ENCODE measurements at places on chromosomes 11 and 22. TPM values are rescaled to one million over a fixed set of nuclear protein-coding genes. Genes with fewer than 3 reads are reported as not detected.

- DNase-seq: no peak
Observed at GRCh38 chr22:37618674-37619073, 10.0 kb downstream of the GGA1 start.

Gene CAPN5
- 2.2 TPM for total RNA-seq

DNA sequence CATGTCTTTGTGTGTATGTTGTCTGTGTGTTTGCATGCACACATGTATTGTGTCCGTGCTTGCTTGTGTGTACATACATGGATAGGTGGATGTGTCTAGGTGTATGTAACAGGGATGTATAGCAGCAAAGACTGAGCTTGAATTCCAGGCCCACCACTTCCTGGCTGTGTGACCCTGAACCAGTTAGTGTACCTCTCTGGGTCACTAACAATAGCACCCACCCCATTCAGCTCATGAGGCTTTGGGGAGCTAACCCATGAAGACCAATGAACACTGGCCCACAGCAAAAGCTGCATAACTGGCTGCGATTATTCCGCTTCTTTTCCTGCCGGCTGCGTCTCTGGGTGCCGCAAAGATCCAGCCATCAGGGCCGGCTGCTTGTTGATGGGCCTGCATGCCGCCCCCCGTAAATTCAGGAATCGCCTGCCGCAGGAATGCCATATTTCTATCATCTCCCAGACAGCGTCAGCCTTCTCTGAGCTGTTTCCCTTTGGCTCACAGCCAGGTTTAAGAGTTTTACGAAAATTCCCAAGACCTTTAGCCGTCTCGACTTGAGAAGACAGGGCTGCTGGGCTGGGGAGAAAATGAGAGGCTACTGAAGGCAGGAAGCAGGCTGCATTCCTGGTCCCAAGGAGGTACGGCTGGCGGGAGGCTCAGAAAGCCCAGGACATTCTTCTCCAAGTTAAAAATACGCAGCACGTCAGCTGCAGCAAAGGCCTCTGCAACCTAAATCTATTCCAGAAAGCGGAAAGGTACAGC lies 224.6 kb downstream of the MN1 start:
- no peak for DNase-seq

DNA sequence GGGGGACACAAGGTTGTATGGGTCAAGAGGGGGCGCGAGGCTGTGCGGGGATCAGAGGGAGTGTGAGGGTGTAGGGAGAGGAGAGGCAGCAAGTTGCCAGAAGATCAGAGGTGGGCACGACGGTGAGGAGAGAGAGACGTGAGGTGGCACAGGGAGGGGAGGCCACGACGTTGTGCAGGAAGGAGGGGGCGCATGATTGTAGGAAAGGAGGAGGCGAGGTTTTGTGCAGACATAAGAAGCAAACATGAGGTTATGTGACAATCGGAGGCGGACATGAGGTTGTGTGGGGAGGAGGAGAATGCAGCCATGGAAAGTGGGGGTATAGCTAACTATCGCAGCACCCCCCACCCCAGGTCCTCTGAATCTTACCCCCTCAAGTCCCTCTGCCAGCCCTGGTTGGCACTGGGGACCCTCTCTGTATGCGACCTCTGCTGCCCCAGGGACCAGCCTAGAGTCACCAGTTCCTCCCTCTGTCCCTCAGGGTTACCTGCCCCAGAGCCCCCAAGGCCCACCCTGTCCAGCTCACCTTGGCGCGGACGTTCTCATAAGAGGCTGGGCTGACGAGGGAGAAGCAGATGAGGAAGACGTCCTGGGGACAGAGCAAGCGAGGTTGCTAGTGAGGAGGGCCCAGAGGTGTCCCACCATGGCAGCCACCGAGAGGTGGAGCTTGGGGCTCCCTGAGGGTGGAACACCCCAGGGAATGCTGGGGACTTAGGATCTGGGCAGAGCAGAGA lies 12.5 kb downstream of the RAC2 start:
- peak; percentile 69 for DNase-seq

DNA sequence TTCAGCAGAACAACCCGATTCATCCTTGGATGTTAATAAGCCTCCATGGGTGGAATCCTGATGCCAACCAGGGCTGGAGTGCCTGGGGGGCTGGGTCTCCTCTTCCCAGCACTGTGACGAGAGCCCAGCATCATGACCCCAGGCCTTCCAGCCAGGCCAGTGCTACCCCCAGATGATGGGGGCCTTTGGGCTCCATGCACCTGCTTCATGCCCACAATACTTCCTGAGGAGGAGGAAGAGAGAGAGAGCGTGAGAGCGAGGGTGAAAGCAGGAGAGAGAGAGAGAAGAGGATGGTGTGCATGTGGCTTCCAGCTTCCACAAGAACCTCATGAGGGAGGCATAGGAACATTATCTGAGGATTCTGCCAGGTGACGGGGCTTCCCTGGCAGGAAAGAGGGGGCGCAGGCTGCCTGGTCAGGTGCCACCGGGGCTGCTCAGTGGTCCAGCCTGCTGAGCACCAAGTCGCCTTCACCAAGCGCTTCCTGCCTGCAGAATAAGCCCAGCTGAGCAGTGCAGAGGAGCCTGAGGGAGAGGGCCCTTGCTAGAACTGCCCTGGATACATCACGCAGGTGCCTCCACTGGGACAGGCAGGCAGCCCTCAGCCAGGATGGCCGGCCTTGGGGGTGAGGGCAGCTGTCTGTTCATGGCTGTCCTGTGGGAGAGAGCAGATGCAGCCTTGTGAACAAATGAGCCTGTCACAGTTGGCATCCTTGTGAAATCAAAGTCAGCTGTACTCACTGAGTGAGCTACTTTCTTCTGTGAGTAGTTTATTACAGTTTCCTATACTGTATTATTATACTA lies 243.3 kb upstream of the B3GAT1 start:
- DNase-seq: no peak

Gene BATF2
- total RNA-seq: 0.08 TPM

Gene SCGB2A2
- not detected for total RNA-seq

GRCh38 chr11:39174196-39174595 lies 2285.3 kb downstream of the LRRC4C start:
- no peak for DNase-seq

DNA sequence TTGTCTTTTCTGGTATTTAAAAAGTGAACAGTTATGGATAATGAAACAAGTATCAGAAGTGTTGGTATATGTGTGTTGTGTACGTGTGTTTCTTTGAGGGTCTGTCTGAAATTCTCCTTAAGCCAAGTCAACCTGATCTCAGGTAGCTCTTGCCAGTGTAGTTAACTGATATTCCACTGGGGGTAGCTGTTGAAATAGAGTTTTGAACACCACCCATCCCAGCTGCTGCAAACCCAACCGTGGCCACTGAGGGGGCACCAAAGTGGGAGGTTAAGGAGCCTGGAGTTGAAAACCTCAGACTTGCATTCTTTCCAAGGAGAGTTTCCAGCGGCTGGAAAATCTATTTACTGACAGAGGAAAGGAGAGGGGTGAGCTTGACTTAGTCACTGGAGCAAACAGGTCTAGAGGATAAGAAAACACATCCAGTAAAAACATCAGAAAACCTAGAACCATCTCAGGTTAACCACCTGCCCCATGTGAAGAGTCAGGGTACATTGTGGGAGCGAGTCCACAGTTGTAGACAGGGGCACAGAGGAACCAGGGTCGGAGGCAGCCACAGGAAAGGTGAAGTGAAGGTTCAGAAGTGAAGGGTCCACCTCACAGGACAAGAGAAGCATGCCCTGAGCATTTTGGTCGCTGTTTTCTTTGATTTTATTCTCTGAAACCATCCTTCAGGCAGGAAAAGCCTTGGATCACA lies 8.8 kb upstream of the CUL5 start:
- DNase-seq: peak; percentile 44

Gene OR52N1
- not detected for total RNA-seq

DNA sequence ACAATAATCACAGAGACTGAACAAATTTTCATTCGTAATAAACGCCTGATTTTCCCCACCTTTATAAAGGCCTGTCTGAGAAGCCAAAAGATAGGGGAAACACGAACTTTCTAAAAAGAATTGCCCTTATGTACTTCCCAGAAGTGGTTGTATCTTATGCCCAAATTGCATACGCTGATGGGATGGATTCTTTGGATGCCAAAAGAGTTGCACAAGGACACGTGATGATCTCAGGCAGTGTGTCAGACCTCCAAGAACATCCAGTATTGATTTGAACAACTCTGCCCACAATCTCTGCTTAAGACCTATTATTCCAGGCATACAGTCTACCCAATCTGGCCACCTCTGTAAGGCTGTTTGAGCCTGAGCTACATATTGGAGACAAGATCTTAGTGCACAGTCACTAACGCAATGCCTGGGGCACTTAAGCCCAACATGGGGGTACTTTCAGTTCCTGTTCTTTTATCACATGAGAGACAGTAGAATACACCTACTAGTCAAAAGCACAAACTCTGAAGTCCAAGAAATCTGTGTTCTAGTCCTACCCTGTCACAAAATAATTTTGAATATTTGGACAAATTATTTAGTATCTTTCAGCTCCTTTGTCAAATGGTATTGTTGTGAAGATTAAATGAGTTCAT lies 38.9 kb downstream of the OR10A6 start:
- no peak for DNase-seq

Gene NKAPD1
- total RNA-seq: 31.7 TPM

GRCh38 chr11:44381261-44381660 lies 71.3 kb upstream of the ALX4 start:
- DNase-seq: no peak

- peak; percentile 43 for DNase-seq
Observed at GRCh38 chr11:125933030-125933813, 12.6 kb upstream of the VSIG10L2 start.

DNA sequence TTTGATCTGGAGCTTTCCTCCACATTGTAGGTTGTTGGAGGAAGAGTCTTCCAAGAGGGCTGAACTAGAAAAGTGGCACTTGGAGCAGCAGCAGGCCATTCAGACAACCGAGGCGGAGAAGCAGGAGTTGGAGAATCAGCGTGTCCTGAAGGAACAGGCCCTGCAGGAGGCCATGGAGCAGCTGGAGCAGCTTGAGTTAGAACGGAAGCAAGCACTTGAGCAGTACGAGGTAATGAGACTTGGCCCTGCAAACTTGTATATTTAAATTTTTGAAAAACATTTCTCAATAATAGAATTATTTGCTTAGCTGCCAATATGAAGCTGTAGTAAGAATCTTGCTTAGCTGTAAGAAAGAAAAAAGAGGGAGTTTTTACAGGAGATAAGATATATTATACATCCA lies 84.0 kb downstream of the SWAP70 start:
- no peak for DNase-seq

Gene GAL
- total RNA-seq: 7.2 TPM

DNA sequence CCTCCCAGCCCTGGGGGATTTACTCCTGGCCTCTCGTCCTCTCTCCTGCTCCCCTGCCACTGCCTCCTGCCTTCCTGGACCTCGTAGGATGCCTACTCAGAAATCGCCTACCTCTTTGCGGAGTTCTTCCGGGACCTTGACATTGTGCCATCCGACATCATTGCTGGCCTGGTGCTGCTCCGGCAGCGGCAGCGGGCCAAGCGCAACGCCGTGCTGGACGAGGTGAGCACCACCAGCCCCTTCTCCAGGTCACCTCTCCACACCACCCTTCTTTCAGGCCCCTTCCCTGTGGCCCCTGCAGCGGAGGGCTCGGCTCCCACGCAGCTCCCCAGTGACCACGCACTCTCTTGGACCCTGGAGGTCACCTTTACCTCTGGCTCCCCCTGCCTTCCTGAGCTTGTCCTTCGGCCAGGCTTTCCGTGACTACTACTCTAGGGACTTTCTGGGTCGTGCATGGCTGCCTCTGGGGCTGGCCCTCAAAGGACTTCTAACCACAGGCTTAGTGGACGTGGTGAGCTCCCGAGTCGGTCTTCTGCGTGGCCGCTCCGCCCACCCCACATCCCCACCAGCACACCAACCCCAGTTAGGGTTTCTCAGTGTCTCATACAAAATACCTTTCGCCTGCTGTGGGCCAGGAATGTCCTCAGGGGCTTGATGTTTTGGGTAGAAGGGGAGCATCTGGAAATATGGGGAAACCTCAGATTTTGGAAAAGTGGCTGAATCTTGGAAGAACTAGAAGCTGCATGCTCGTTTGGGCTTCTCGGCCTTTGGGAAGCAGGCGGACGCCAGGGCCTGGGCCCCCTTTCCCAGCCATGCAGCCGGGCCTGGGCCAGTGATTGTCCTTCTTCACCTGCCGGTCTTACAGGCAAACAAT lies 24.1 kb upstream of the MYRF start:
- DNase-seq: no peak

GRCh38 chr11:70883973-70884623 lies 368.3 kb downstream of the SHANK2 start:
- no peak for DNase-seq

Measured in activated naive CD8-positive, alpha-beta T cell treated with anti-CD3 and anti-CD28 coated beads for 36 hours (primary cell).